ENCODE measurements at places on chromosomes 7 and 10.

- no peak for DNase-seq
These were observed 6.9 kb upstream of the ZNF316 start for GRCh38 chr7:6630007-6630849.

DNA sequence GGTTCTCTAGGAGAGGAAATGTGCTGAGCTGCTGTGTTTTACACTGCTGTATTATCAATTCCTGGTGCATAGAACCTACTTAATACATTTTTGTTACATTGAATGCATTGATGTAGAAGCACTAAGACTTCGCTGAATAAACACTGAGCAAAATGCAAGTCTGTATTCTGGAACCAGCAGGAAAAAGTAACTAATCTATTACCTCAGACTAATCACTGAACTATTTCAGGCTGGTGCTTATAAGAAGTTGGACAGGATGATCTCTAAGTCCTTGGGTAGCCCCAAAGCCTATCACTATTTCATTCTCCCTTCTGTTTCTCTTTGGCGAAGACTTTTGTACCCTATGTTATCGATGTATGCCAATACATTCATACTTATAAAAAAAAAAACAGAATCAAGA lies 87.2 kb upstream of the LRRTM3 start:
- DNase-seq = no peak

DNA sequence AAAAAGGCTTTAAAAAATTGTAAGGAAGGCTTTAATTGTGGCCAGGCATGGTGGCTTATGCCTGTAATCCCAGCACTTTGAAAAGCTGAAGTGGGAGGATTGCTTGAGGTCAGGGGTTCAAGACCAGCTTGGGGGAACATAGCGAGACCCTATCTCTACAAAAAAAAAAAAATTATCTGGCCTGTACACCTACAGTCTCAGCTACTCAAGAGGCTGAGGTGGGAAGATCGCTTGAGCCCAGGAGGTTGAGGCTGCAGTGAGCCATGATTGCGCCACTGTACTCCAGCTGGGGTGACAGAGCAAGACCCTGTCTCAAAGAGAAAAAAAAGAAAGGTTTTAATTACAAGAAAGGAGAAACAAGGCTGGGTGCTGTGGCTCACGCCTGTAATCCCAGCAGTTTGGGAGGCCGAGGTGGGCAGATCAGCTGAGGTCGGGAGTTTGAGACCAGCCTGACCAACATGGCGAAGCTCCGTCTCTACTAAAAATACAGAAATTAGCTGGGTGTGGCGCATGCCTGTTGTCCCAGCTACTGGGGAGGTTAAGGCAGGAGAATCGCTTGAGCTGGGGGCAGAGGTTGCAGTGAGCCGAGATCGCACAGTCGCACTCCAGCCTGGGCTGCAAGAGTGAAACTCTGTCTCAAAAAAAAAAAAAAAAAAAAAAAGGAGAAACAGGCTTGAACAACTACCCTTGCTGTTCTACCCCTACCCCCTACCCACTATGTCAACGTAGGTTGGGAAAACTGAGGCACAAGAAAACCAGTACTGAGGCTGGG lies 83.7 kb downstream of the CARD11 start:
- DNase-seq = no peak

DNA sequence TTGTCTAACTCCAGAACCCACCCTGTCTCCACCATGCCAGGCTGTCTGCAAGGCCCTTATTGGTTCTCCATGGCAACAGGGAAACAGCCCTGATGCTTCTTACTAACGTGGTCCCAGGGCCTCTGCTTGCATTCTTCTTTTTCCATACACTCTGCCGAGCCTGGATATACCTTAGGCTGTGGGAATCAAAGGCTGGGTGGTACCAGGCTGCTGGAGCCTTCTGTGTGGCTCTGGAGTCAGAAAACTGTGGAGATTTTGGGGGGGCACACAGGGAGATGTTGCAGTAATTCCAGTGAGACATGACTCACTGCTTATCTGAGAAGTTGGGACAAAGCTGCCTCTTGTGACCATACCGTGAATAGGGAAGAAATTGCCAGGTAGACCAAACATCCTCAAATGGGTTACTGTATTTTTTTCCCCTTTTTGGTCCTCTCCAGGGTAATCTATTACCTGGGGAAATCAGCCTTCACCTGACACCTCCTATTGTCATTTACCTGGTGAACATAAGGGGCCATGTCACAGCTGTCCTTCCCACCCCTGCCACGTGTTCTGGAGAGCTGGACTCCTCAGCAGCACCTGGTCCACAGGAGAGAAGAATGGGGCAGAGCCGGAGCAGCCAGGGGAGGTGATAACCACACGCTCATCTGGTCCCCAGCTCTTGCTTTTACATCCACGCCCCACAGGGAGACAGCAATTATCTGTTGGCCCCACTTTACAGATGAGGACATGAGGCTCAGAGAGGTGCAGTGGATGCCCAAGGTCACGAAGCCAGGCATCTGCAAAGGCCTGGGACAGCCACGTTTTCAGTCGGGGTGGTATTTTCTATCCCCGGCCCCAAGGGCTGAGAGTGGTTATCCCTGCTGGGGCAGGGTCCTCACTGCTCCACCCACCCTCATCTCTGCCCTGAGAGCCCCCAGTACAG lies 4.6 kb downstream of the CHST3 start:
- no peak for DNase-seq

DNA sequence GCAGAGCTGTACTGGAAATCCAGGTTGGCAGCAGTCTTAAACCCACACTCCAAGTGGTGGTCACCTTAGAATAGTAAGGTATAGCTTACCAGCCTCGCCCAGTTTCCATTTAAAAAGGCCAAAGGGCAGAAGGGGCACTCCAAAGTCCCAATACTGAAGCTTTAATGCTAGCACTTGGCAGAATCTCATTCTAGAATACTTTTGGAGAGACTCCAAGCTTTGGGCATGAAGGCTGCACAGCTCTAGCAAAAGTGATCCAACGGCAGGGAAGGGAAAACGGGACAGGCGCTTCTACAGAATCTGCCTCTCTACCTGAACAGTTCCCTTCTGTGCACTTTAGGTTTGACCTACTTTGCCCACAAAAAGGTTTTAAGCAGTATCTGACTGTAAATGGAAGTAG lies 19.7 kb downstream of the SMURF1 start:
- no peak for DNase-seq

DNA sequence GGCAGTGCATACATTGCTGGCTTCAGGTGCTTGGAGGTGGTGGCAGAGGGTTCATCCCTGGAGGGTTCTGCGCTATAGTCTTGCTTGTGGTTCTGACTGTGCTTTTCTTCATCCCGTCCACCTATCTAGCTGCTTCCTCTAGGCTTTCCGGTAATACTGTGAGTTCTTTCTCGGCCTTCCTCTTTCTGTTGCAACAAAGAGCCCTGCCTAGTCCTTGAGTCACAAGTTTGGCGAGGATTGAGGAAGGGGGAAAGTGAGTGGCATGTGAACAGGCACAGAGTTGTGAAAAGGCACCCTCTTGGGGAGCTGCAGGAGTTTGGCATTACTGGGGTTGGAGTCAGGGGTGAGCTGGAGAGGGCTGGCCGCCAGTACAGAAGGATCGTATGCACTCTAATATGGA lies 123.0 kb downstream of the SH2D4B start:
- DNase-seq = no peak
